ENCODE measurements at places on chromosomes 6 and 20. TPM values are rescaled to one million over a fixed set of nuclear protein-coding genes. Genes with fewer than 3 reads are reported as not detected.

CTCFL gene
- not detected for total RNA-seq

TEAD3 gene
- not detected for total RNA-seq

GRCh38 chr6:38909015-38909730 lies 139.4 kb upstream of the GLP1R start:
- DNase-seq, result no peak
- H3K27me3 ChIP-seq, result no peaks in the 10 kb centered on the region
- H3K27ac ChIP-seq, result no peak overlapping the region

- no peaks in the 10 kb centered on the region for H3K36me3 ChIP-seq
- no peak for DNase-seq
- H3K27me3 ChIP-seq, result no peaks in the 10 kb centered on the region
- no peaks in the 10 kb centered on the region for H3K4me1 ChIP-seq
- H3K4me3 ChIP-seq, result no peak overlapping the region
- no peak overlapping the region for H3K27ac ChIP-seq
Observed at GRCh38 chr20:51936377-51936776, 134.1 kb upstream of the SALL4 start.

GRCh38 chr20:63429992-63430391 lies 42.5 kb downstream of the KCNQ2 start:
- H3K4me3 ChIP-seq, result no peak overlapping the region
- DNase-seq, result no peak
- no peaks in the 10 kb centered on the region for H3K27me3 ChIP-seq
- no peak overlapping the region for H3K27ac ChIP-seq

GRCh38 chr20:22466447-22467171 lies 117.8 kb downstream of the FOXA2 start:
- no peaks in the 10 kb centered on the region for H3K27me3 ChIP-seq
- H3K4me1 ChIP-seq, result no peaks in the 10 kb centered on the region
- no peaks in the 10 kb centered on the region for H3K36me3 ChIP-seq
- H3K4me3 ChIP-seq, result no peak overlapping the region
- DNase-seq, result no peak

All from CD4-positive, alpha-beta memory T cell (primary cell).